ENCODE measurements at places on chromosomes 1 and 21. TPM values are rescaled to one million over a fixed set of nuclear protein-coding genes. Genes with fewer than 3 reads are reported as not detected.

Gene SH2D2A
- polyA plus RNA-seq = not detected

Gene LCE2C
- not detected for polyA plus RNA-seq

GRCh38 chr1:151546011-151546925 is 6.2 kb downstream of the TUFT1 start:
- DNase-seq = no peak

- DNase-seq = no peak
These were observed 290.5 kb downstream of the OMA1 start for GRCh38 chr1:58256041-58256440.

Gene MCOLN2
- not detected for polyA plus RNA-seq

DNA sequence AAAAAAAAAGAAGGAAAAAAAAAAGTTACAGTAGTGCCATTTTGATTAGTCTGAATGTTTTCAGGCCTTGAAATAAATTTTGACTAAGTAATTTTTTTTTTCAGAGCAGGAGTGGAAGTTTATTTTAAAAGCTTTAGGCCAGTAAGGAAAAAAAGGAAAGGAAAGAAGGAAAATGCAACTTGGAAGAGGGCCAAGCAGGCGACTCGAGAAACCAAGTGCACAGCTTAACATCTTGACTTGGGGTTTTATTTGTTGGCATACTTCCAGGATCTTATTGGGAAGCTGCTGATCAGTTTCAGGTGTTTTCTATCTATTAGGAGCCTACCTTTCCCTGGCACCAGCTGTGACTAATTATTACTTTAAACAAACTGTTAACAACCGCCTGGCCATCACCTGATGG is 41.7 kb downstream of the ATF3 start:
- DNase-seq = no peak

DNA sequence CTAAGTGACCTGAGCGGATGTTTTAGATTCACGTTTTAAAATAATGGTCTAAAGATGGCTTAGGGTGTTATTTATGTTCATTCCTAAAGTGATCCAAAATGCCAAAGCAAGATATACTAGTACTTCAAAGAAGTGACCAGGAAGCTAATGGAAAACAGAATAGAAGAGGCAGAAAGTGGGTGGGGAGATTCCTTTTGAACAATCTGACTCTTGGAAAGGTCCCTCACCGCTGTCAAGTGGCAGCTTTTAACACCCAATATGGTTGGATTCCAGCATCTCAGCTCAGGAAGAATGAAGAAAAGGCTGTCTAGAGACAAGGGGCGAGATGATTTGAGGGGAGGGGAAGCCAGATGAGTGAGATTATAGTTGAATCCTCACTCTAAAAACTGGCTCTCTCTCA is 90.3 kb downstream of the SCMH1 start:
- no peak for DNase-seq

GRCh38 chr1:17822741-17823426 is 67.8 kb downstream of the ACTL8 start:
- DNase-seq = no peak

Gene LEFTY2
- polyA plus RNA-seq = not detected

DNA sequence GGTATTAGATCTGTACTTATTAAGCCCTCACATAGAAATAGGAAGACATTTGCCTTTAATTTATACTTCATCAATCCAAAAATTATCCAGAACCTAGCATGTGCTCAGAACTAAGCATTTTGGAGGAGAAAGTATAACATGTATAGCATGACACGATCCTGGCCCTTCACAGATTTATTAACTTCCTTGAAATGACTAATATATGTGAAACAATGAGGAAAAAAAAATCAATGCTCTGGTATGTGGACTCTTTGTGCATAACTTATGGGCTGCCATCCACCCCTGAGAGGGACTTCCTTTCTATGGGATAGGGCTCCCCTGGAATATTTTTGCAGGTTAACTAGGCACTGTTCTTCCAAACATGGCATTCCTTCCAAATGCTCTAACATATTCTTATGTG is 36.6 kb downstream of the CCDC185 start:
- no peak for DNase-seq

- DNase-seq = no peak
These were observed 313.5 kb downstream of the ZNF326 start for GRCh38 chr1:90308421-90308820.
